H4 (cell line): ENCODE measurements at places on chromosomes 11 and 22. TPM values are rescaled to one million over a fixed set of nuclear protein-coding genes. Genes with fewer than 3 reads are reported as not detected.

DNA sequence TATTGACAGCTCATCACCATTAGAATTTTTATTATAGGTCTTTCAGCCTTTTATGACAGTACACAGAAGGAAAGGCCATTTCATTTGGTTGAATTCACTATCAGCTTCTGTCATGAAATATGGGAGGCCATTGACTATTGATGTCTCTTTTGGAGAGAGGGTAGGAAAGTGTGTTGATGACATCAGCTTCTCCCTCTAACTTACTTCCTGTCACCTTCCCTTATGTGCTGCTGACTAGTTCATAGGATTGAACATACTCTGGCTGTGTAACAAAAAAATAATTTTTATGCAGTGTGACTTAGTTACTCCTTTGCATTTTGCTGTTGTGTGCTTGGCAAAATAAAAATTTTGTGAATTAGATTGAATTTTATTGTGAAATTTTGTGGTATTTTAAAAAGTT lies 769.2 kb downstream of the METTL15 start:
- no peak for DNase-seq

DNA sequence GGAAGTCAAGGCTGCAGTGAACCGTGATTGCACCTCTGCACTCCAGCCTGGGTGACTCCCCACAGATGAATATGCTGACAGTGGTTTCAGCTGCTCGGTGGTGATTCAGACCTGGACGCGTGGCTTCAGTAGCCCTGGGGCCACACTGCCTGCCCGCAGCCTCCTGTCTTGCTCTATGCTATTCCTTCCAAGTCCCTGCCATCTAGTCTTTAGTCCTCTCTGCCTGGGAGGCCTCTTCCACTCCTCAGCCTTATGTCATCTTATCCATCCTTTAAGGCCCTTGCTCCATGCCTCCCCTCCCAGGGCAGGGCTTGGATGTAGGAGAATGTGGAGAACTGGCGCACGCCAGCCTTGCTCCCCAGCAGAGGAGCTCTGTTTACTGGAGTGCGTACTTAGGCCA lies 23.0 kb downstream of the YDJC start:
- no peak for DNase-seq

- DNase-seq: no peak
Measured at GRCh38 chr11:35058669-35059434, 80.1 kb upstream of the CD44 start.

- peak; percentile 87 for DNase-seq
Measured at GRCh38 chr11:114280696-114281095, 15.5 kb upstream of the NNMT start.

- DNase-seq: no peak
Measured at GRCh38 chr22:40595497-40596234, 40.9 kb downstream of the MRTFA start.

- DNase-seq: no peak
Measured at GRCh38 chr11:32487270-32487669, 51.9 kb upstream of the WT1 start.

DNA sequence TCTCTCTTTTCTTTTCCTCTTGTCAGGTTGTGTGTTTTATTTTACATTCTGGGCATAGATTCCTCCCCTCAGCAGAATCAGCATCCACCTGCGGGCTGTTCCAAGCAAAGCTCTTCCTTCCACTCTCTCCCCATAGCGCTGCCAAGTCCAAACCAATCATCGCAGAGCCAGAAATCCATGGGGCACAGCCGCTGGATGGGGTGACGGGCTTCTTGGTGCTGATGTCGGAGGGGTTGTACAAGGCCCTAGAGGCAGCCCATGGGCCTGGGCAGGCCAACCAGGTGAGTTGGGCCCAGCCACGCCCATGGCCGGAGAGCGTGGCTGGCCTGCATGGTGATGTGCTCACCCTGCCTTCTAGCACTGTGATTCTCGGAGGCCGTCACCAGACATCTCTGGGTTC lies 22.1 kb downstream of the TAB1 start:
- no peak for DNase-seq

DNA sequence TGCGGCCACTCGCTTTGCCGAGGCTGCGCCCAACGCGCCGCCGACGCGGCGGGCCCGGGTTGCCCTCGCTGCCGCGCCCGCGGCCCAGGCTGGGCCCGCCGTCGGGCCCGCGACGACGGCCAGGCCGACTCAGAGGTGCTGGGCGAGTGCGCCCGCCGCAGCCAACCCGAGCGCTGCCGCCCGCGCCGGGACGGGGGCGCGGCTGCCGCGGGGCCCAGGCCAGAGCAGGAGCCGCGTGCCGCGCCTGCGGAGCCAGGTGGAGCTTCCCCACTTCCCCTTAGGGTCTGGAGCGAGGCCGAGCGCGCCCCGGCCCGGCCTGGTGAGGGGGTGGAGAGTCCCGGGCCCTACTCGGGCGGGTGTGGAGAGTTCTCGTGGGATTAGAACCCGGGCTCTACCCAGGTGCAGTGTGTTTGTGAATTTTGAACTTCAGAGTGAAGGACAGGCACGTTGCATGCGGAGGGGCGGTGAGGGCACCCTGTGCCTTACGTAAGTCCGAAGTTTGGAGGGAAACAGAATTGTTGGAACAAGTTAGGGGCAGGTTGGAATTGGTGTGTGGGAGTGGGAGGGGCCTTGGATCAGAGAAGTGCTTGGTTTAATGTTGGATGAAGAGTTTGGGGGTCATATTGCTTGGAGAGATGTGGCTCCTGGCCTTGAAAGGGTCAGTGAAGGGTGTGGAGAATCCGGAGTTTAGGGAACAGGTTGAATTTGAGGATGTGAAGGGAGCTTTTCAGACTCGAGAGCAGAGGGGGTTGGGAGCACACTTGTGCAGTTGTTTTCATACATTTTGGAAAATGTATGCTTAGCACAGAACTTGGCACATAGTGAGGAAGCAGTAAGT lies 697 bp downstream of the RNF169 start:
- peak; percentile 21 for DNase-seq

DNA sequence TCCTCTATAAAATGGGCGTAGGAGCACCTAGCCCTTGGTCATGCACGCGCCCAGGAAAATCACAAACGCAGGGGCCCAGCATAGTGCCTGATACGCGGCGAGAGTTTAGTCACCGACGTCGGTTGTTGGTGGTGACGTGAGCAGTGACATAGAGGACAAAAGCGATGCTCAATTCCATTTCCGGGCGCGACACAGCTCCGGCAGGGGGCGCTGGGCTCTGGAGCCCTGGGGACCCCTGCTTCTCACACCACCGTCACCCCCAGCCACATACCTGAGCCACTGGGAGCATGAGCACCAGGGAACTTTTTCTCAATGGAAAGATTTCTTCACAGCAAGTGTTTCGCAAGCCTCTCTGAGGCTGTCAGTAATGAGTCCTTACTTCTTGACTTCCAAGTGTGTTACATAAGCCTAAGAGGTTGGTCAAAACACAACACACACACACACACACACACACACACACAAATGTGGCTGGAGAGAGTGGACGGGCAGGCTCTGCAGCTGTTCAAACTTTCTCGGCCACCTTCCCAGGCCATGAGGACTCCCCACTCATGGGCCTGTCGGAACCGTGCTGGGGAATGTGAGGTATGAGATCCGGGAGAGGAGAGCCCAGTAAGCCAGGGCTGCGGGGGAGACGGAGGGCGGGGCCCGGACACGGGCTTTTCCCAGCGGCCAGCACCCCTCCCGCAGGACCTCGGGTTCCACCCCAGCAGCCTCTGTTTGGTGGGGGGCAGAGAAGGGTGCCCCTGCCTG lies 36.9 kb upstream of the LINC01488 start:
- peak; percentile 62 for DNase-seq

DNA sequence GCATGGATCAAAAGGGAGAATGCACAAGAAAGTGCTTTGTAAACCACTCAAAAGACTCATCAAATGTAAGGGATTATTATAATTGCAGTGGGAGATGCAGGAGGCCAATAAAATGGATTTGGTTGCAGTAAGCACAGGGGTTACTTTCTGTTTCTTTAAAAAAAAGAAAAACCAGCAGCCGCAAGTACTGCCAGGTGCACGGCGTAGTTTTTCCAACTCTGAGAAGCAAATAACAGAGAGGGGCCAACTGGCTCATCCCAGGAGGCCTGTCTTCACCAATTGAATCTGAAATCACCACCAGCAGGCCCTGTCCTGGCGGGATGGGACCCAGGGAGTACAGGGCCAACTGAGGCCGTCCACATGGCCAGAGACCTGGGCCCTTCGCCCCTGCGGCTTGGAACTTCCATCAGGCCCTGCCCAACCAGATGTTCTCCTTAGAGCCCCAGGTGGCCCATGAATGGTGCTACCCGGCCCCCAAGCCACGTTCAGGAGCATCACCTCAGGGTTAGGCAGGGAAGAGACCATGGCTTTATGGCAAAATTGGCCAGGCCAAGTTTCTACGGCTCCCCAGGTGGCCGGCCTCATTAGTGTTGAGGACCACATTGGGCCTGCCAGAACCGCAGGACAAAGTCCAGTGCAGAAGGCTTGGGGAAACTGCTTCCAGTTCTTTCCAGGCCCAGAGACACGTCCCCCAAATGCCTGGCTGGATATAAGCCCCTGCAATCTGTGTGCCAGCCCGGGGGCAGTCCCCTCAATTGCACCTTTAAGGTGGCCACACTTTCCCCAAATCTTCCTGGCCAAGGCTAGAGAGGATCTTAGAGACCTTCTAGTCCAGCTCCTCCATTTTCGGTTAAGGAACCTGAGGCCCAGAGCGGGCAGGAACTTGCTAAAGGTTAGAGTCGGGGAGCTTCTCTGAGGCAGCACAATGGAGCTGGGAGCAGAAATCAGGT lies 61.7 kb downstream of the CHRDL2 start:
- no peak for DNase-seq

DNA sequence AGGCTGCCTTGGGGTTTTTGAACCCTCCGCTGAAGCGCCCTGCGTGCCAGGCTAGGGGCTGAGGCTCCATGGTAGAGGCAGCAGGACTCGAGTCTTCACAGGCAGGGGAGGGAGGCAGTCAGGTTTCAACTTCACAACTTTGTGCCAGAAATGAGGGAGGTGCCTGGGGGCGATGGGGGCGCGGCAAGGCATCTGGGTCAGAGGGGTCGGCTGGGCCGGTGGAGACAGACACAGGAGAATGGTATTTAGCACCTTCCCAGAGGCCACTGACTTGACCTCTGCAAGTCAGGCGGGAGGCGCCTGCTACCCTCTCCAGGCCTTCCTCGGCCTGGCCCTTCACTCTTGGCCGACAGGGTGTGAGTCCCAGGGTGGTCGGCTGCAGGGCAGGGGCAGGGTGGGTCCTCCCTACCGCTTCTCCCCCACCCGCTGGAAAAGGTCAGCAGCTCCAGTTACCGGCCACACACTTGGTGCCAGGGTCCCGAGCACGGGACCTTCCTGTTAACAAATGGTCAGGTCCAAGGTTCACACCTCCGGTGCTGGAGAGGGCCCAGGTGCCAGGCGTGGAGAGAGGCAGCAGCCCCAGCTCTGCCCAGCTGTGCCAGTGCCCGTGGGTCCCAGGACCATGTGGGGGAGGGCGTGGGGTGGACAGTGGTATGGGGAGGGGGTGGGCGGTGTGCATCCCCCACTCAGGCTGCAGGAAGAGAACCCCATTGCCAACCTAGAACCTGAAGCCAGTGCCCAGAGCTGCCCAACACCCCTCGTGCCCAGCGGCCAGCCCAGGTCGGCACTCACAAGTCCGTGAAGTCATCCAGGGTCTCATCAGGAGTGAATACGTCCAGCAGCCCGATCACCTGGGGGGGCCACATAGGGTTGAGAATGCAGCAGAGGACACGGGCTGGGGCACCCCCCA lies 3.8 kb downstream of the MAPK12 start:
- no peak for DNase-seq

Gene RELT
- total RNA-seq: 2.1 and 2.2 TPM in 2 replicates
